Activated gamma-delta T cell treated with anti-CD3 and anti-CD28 coated beads, Interleukin-2, amount 50 U/mL, for 16 hours (primary cell): ENCODE measurements at places on chromosomes 16 and 17.

- no peak for DNase-seq
Measured at GRCh38 chr17:47715669-47716325, 17.2 kb upstream of the TBX21 start.

GRCh38 chr17:7477392-7478275 is 1.8 kb downstream of the ZBTB4 start:
- no peak for DNase-seq

DNA sequence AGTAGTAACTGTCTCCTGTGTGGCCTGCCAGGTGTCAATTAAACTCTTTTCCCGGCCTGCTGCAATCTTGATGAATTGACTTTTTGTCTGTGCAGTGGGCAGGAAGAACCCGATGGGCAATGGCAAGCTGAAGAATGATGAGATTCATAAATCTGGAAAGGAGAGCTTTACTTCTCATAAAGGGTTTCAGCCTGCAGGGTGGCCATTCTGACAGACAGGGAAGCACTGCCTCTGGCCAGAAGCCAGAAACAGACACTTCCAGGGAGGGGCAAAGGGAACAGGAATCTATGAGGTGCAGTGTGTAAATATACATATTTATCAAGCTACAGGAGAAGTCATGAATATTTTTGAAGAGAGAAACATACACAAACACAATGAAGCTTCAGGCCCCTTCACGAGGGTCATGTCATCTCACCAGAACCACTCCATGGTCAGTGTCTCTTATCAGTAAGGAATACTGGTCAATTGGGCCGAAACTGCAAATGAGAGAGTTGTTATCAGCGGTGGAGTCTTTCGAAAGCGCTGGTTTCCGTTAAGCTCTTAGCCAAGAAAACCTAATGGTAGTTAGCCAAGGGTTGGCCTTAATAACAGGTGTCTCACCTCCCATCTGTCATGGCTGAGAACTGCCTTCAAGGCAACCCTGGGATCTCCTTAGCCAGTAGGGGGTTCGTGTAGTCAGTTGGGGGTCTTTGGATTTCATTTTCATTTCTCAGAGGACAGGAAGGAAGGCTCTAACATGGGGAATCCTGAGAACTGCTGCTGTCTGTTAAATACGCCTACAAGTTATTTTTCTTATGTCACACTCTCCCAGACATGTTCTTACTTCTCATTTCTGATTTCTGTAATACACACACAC is 1.2 kb upstream of the NARF start:
- DNase-seq, result no peak

DNA sequence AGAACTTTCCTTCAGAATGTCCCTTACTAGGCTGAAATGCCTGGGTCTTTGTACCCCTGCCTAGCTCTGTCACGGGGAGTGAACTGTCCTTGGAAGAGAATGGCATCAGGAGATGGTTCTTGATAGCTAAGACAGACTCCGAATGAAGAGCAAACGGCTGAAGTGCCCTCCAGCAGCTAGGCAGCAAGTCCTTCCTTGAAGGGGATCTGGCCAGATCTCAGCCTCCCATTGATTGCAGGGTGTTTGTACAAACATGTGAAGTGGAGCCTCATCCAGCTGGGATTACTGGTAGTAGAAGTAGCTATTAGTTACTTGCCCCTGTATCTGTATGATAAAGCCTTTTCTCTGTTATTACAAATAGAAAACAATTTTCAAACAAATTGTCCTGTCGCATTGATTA is 30.9 kb downstream of the LRRC36 start:
- no peak for DNase-seq

- no peak for DNase-seq
Measured at GRCh38 chr16:80084614-80085013, 456.2 kb upstream of the DYNLRB2 start.

DNA sequence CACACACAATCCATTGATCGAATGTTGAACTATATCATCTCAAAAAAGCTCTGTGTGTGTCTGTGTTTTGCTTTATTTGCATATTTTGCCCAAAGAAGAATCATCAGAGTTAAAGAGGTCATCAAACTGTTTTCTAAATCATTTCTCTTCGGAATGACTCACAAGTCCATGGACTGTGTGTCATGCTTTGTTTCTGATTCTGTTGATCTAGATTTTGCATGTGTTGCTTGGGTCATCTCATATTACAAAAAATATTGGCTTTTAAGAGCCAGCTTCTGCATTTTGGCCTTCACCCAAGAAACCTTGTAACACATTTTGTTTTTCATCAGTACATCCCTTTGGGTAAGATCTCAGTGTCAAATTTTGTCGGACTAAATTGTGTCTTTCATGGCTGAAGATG is 471.2 kb upstream of the HSBP1 start:
- no peak for DNase-seq
